T-helper 9 cell (primary cell): ENCODE measurements at places on chromosomes 2 and 18.

DNA sequence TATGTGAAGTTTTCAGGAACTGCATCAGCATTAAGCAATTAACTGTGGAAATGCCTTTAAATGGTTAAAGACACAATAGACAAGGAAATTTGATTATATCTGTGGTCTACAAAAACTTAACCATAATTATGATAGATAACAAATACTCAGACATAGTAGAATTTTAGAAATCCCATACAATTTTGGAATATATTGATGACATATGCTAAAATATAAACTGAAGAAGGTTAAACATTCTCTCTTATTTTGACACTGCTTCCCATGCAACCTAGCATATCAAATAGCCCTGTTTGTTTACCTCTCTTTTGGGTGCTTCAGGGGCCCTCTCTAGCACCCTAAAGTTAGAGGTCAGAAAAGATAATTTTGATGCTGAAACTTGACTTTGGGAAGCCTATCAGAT is 1274.8 kb upstream of the SLC39A10 start:
- no peak for DNase-seq

DNA sequence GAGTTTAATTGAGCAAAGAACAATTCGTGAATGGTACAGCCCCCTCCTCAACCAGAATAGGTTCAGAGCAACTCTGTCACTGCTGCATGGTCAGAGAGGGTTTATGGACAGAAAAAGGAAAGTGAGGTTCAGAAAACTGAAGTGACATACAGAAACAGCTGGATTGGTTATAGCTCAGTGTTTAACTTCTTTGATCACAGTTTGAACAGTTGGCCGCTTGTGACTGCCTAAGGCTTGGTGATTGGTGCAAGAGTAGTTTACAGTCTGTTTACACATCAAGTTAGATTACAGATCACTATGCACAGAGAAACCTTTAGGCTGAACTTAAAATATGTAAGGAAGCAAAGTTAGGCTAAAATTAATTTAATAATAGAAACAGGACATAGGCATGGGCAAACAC is 459.2 kb downstream of the KCNJ3 start:
- no peak for DNase-seq

- DNase-seq = peak; percentile 78
Measured at GRCh38 chr2:197198890-197199289, 111.7 kb downstream of the ANKRD44 start.

- no peak for DNase-seq
Measured at GRCh38 chr2:229627728-229628127, 86.6 kb downstream of the DNER start.

DNA sequence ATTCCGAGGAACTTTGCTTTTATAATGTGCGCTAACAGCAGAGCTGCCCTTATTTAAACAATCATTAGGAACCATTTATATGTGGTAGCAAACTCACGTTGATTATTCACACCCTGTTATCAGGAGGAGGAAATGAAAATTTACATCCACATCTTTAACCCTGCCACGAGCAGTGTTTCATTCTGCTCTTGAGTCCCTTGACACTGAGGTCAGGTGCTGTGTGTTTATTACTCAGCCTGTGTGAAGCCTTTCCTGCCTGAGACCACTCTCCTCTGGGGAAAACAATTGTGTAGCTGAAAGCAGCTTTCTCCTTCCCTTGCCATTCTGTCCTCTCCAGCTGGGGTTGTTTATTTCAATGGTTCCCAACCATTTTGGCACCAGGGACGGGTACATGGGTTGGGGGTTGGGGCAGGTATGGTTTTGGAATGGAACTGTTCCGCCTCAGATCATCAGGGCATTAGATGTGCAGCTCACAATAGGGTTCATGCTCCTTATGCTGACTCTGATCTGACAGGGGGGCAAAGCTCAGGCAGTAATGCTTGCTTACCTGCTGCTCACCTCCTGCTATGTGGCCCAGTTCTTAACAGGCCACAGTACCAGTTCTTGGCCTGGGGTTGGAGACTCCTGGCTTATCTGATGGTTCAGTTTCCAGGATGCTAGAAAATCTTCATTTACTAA is 651.1 kb downstream of the TDRD15 start:
- DNase-seq = no peak

GRCh38 chr18:58400331-58400870 is 228.5 kb downstream of the ALPK2 start:
- no peak for DNase-seq
